ENCODE measurements at places on chromosomes 2 and 18. TPM values are rescaled to one million over a fixed set of nuclear protein-coding genes. Genes with fewer than 3 reads are reported as not detected.

- no peak for DNase-seq
Measured at GRCh38 chr2:20173496-20174402, 51.2 kb downstream of the SDC1 start.

GRCh38 chr2:33588232-33588631, 10.9 kb downstream of the FAM98A start:
- no peak for DNase-seq

DNA sequence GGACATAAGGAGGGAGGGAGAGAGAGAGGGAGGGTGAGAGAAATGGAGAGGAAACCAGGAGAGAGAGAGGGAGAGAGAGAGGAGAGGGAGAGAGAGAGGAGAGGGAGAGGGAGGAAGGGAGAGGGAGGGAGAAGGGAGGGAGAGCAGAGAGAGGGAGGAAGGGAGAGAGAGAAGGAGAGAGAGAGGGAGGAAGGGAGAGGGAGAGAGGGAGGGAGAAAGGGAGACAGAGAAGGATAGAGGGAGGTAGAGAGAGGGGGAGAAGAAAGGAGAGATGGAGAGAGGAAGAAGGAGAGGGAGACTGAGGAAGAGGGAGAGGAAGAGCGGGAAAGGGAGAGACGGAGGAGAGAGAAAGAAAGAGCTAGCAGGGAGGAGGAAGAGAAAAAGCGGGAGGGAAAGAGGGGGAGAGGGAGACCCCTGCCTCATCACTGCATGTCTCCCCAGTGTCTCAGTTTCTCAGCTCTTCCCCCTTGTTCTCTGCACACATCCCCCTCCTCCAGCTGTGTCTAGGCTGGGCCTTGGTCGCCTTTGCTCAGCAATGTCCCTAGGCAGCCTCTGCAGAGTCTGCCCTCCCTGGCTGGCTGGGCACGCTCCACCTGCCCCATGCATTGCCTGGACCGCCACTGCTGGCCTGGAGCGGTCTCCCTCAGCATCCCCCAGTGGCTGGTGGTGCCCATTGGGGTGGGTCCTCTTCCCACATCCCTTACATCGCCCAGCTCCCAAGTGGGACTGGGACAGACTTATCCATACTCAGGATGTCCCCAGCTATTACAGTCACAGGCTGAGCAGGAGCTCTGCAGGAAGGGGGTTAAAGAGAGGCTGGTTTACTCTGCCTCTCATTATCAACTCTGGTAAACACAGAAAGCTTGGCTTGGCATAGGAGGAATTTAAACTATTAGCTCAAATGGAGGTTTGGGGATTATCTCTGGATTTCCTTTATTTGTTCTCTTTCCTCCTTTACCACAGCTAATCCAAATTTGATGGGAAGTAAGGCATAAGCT, 85.7 kb upstream of the APCDD1 start:
- DNase-seq: no peak

The TMEM163 gene
- total RNA-seq: 0.24 TPM

GRCh38 chr18:77052983-77053309, 79.6 kb downstream of the MBP start:
- DNase-seq: peak; percentile 81

The ST8SIA5 gene
- total RNA-seq: 0.42 TPM

- DNase-seq: no peak
Measured at GRCh38 chr2:123157016-123157415, 868.1 kb upstream of the CNTNAP5 start.

The HOXD1 gene
- total RNA-seq: 0.46 TPM

- no peak for DNase-seq
Measured at GRCh38 chr2:8403876-8404275, 278.0 kb upstream of the ID2 start.

The SPATA3 gene
- total RNA-seq: not detected

- no peak for DNase-seq
Measured at GRCh38 chr18:75678627-75679026, 251.1 kb upstream of the SMIM21 start.

GRCh38 chr2:105315314-105315713, 14.2 kb downstream of the TGFBRAP1 start:
- no peak for DNase-seq

- DNase-seq: no peak
Measured at GRCh38 chr2:144498277-144498676, 21.6 kb downstream of the ZEB2 start.

DNA sequence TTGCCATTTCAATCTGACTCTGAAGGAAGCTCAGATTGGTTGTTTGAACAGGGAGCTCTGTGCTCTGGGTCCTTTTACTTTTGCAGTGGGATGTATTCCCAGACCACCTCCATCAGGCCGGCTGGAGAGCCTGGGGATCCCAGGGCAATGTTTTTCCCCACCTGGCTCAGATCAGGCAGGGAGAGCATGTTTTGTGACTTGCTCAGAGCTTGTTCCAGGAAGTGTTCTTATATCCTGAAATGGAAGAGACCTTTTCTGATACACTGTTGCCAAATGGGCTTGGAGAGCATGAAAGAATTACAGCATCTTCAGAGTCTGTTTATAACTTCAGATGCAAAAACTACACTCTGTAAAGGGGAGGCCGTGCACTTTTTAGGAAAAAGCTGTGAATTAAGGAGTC, 56.0 kb downstream of the LIPG start:
- DNase-seq: no peak

GRCh38 chr2:50712569-50712968, 319.4 kb downstream of the NRXN1 start:
- DNase-seq: no peak

The PLGLB1 gene
- total RNA-seq: 0.42 TPM

- DNase-seq: no peak
Measured at GRCh38 chr2:52968043-52968442, 799.6 kb upstream of the CHAC2 start.

DNA sequence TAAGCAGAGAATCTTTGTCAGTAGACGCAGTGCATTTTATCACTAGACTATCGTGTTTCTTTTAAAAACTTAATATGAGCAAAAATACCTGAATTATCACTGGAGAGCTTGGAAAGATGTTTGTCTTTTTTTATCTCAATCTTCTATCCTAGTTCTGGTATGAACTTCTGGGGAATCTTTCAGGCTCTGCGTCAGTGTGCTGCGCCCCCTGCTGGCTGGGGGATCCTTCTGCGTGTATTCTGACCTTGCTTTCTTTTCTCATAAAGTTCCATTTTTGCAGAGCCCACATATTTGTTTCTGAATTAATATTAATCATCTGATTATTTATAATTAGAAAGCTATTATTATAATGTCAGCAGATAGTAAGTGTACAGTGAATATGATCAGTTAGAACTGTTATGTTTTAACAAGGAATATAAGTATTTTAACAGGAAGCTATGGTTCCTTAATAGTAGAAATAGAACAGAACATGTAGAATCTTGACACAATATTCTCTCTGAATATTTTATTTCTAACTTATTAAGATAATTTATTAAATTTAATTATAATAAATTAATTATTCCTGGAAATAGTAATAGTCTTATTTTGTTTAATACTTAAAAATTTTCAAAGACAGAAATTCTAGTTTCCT, 945.0 kb upstream of the CRIM1 start:
- DNase-seq: peak; percentile 83

- no peak for DNase-seq
Measured at GRCh38 chr18:59420244-59420643, 61.2 kb upstream of the LMAN1 start.

- no peak for DNase-seq
Measured at GRCh38 chr2:201781557-201782051, 871 bp upstream of the ALS2 start.

DNA sequence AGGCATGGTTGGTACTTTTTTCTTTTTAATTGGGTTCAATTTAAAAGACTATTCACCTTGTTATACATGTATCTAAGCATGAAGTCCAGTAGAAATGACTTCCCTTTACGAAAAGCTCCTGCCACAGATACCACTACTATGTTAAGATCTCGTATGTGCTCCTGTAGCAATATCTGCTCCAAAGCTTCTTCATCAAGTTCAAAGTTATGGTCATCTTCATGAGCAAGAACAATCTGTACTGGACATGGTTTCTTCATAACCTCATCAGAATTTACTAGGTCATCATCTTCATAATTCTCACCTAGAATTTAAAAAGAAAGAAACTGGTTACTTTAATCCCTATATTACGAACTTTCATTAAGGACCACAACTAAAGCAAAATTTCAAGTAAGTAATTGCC, 33.9 kb downstream of the ATL2 start:
- DNase-seq: no peak

GRCh38 chr18:22999212-22999611, 66.1 kb downstream of the RBBP8 start:
- no peak for DNase-seq

The BMP10 gene
- total RNA-seq: not detected

DNA sequence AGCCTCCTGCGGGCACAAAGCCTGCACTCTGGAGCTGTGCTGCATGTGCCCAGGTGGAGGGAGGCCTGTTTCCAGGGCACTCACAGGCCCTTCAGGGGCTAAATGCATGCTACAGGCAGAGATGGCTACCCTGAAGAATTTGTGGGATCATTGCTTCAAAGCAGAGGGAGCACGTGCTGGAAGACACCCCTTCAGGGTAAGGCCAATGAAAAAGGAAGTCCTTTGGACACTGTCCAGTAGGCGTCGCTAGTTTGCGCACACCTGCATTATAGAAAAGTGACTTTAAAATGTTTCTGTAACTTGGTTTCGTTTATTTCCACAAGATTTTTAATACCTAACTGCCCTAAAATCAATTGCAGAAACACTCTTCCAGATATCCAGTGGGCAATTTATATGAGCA, 325.3 kb downstream of the ZNF516 start:
- DNase-seq: no peak

GRCh38 chr2:239610457-239611221, 209.8 kb upstream of the HDAC4 start:
- DNase-seq: no peak

- no peak for DNase-seq
Measured at GRCh38 chr18:30903566-30903965, 139.0 kb downstream of the DSC3 start.

DNA sequence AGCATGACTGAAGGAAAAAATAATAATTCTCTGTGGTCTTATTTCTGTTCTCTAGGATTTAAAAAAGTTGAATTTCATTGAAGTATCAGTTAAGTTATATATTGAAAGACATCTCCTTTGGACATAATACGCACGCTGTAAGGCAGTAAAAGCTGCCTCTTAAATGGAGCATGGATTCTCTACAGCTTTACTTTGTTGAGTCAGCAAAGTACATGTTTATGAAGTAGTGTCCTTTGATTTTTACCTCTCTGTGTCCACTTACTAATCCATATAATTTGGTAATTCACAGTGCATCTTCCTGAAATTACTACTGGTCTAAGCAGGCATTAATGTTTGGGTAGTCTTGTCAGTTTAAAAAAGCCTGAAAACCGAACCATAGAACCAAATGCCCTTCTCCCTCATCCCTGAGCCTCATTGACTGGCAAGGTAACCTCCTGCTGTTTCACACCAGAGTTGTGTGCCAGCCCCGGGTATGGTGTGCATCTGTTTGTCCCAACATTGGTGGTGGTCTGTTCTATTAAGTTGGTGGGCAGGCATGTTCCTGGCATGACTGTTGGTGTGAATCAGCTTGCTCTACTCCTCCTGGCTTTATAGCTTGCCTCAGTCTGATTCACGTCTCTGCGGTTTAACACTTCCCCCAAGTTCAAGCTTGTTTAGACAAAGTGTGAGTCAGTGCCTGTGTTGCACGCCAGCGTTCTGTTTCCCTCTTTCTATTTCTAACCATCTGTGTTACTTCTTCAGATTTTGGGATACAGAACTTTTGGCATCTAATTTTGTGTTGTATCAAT, 71.0 kb upstream of the ITM2C start:
- DNase-seq: peak; percentile 91

The SEMA4F gene
- total RNA-seq: 3.2 TPM

The PJVK gene
- total RNA-seq: 5.0 TPM

DNA sequence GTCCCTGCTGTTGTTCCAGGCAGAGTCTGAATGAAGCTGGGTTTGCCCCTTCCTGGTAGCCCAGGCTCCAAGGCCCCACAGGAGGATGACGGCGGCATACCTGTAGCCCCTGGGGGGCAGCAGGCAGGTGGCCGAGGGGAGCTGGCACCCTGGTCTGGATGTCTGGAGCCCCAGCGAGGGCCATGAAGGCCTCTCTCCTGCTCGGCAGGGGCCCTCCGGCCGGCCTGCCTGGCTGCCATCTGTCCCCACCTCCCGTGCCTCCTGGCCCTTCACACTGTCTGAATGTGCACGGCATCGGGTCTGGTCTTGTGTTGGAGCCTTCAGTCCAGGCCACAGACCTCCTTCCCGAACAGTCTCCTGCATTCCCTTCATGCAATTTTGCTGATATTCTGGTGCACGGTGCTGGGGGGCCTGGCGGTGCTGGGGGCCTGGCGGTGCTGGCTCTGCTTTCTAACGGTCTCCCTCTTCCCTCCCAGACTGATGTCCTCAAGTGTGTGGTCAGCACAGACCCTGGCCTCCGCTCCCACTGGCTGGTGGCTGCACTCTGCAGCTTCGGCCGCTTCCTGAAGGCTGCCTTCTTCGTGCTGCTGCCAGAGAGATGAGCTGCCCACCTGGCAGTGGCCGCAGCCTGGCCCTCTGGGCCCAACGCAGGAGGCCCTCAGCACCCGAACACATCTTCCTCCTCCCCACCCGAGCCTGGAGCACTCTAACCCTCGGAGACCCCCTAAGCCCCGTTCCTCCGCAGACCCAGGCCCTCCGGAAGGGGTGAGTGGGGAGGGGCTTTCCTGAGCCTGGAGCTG, 13.5 kb downstream of the BOK start:
- DNase-seq: peak; percentile 76

GRCh38 chr2:6237039-6237660, 545.0 kb downstream of the SOX11 start:
- no peak for DNase-seq

The RNF138 gene
- total RNA-seq: 14.9 TPM

GRCh38 chr2:59585655-59586054, 967.8 kb downstream of the BCL11A start:
- DNase-seq: no peak

DNA sequence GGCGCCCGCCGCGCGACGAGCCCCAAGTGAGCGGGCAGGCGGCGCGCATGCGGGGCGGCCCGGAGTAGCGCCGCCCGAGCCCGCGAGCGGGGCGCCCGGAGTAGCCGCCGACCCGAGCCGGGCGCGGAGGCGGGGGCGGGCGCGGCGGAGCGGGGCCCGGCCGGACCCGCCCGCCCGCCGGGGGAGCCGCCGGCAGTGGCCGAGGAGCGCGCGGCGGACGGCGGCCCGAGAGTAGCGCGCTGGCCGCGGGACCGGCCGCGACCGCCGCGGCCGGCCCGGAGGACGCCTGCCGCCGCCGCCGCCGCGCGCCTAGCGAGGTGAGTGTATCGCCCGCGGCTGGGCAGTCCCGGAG, at the start of gene GALNT1:
TSS of gene GALNT1 (plus strand) at position 195 of the 352 bp plus-strand sequence. CDS start 72,923 bp downstream, outside the sequence.
- DNase-seq: no peak

- DNase-seq: no peak
Measured at GRCh38 chr2:55961318-55961911, 37.8 kb upstream of the EFEMP1 start.

- no peak for DNase-seq
Measured at GRCh38 chr18:66971960-66972359, 368.1 kb upstream of the CDH19 start.

DNA sequence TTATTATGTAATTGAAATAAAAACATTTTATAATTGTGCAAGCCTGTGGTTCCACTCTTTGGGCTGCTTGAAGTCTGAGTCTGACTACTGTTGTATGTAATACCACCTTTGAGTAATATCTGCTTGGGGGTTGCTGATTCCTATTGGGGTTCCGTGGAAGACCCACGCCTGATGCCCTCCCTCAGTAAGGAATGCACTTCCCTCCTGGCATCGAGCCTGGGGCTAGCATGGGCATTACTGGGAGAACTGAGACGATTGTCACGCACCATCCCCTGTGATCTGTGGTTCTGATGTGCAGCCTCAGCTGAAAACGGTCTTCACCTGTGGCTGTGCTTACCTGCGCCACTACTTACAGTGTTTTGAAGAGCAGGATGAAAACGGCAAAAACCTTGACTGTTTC, 32.7 kb upstream of the RBM44 start:
- peak; percentile 64 for DNase-seq

GRCh38 chr2:191315365-191315752, 70.2 kb downstream of the MYO1B start:
- DNase-seq: no peak

Measured in posterior vena cava (tissue), 2 donors.